ENCODE measurements at places on chromosomes 12 and 14.

DNA sequence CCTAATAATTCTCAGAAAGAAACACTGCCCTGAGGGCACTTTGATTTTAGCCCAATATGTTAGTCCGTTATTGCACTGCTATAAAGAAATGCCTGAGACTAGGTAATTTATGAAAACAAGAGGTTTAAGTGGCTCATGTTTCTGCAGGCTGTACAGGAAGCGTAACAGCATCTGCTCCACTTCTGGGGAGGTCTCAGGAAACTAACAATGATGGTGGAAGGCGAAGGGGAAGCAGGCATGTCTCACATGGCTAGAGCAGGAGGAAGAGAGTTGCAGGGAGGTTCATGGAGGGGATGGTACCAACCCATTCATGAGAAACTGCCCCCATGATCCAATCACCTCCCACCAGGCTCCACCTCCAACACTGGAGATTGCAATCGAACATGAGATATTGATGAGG lies 49.4 kb upstream of the RERG start:
- no peak for DNase-seq

GRCh38 chr14:93343266-93343665 lies 3.7 kb upstream of the COX8C start:
- DNase-seq = no peak

DNA sequence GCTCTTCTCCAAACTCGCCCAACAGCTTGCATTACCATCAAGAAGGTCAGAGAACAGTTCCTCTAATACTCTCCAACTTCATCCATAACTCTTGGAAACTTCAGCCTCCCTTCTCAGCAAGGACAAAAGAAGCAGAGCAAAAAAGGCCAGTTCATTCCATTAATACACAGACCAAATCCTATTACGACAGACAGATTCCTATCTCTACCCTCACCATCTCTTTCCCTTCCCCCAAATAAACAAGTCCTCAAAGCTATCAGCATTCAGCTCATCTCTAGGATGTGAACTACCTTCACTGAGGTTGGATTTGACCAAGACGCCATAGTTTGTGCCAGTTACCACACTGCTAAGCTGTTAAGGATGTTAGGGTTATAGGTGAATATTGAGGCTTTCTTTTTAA lies 25.2 kb downstream of the SINHCAF start:
- no peak for DNase-seq

- no peak for DNase-seq
These were observed 688 bp downstream of the ULK1 start for GRCh38 chr12:131894981-131895639.

GRCh38 chr14:57846596-57846995 lies 19.3 kb downstream of the SLC35F4 start:
- no peak for DNase-seq

DNA sequence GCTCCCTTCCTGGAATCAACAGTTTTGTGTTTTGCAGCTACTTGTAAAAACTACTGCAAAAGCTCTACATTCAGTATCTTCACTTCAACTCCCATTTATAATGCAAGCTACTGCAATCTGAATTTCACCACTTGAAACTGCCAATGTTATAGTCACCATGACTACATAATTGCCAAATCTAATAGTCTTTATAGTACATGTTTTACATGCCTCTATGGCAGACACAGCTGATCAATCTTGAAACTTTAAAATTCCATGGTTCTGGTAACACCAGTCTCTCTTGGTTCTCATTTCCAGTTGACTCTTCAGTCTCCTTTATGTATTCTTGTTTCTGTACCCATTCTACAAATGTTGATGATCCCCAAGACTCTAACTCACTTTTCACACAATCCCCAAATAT lies 185.9 kb downstream of the MED13L start:
- DNase-seq = no peak

- DNase-seq = peak; percentile 82
These were observed at the start of gene BBS10 for GRCh38 chr12:76348079-76348901. TSS of gene BBS10 (minus strand) at chr12:76348415. CDS start at chr12:76348358, 57 bp downstream.

GRCh38 chr12:31057671-31058070 lies 16.0 kb upstream of the DDX11 start:
- DNase-seq = no peak

DNA sequence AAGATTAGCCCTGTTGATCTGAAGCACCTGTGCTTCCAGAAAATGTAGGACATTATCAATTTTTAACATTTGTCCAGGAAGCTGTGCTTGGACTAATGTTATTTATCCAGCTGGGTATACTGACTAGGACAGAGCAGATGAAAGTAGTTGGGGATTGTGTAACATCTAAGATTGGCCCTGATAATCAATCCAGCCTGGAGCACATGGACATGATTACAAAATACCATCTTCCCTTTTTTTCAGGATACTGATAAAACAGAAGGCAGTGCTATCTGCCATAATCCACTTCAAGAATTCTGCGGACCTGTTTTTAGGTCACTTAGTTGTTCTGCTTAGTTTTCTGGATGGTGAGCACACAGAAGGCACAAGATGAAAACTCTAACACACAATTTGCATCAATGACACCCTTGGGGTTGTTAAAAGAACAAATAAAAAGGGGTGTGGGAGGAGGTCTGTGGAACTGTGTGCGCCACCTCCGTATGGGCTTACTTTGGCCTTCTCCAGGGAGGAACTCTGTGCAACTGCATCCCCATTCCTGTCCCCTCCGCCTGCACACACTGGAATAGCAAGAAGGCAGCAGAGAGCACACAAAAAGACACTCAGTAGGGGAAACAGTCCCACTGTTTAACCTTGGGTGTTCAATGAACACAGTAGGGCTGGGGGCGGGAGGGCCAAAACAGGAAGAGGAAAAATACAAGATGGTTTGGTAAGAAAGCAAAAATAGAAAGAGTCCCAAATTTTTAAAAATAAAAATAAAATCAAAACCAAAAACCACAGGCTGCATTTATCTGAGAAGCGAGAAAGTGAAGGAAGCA lies 31.1 kb upstream of the DUSP6 start:
- DNase-seq = no peak

DNA sequence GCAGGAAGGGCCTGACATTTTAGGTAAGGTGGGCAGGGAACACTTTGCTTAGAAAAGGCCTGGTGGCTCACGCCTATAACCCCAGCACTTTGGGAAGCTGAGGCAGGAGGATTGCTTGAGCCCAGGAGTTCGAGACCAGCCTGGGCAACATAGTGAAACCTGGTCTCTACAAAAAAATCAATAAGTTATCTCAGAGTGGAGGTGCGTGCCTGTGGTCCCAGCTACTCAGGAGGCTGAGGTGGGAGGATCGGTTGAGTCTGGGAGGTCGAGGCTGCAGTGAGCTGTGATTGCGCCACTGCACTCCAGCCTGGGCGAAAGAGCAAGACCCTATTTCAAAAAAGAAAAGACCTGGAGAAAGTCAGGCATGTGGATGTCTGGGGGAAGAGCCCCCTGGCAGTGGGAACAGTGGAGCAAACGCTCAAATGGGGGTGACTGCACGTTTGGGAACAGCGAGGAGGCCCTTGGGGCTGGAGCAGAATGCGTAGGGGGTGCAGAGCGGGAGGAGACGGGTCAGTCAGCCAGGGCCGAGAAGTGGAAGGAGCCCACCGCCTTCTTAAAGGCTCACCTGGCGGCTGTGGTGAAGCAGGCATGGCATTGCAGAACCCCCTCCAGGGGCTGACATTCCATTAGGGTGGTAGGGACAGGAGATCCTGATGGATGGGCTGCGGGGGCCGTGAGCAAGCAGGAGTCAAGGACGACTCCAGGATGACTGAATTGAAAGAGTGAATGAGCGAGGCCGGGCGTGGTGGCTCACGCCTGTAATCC lies 6.2 kb upstream of the KIF26A start:
- no peak for DNase-seq

- no peak for DNase-seq
These were observed 638.5 kb upstream of the FLRT2 start for GRCh38 chr14:84891404-84891803.

DNA sequence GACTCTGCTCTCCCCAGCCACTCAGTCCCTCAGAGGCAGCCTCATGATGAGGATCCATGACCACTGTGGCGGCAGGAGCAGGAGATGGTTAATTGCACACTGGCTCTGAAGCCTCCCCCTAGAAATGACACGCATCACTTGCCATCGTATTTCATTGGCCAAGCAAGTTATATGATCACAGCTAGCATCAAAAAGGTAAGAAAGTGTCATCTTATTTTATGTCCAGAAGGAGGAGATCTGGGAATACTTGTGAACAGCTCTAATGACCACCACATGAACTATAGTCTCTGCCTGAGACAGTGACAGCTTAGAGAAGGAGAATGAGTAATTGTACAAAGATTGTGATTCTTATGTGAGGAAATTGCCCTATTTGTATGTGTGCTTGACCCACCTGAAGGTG lies 363.4 kb downstream of the NUAK1 start:
- no peak for DNase-seq

DNA sequence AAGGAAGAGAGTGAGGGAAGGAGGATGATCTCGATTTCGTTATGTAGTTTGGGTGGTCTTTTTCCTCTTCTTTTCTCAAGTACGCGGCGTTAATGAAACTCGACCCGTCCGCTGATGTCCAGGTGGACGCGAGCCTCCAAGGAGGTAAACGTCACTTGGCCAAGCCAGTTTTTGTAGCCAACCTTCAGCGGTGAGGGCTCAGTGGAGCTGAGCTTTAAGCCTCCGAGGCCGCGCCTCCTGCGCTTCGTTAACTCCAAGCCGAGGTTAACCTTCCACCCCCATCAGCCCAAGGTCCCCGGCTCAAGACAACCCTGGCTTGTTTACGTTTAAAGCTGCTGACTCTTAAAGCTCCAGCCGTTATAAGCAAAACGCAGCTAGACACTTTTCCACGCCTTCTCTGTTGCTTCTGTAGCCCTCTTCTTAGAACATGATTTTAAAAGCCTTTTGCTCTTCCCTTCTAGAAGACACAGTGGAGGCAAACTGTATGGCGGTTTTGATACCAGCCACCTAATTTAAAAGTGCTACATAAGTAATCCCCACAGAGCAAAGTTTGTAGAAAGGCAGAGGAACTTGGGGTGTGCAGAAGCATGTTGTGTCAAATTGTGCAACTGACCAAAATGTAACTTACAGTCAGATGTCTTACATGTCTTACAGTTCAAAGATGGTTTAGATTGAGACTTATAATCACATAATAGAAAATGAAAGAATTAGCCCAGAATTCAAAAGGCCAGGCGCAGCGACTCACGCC lies 923 bp upstream of the ITPR2 start:
- peak; percentile 22 for DNase-seq

- DNase-seq = no peak
These were observed 391.8 kb upstream of the DCN start for GRCh38 chr12:91574391-91574790.

DNA sequence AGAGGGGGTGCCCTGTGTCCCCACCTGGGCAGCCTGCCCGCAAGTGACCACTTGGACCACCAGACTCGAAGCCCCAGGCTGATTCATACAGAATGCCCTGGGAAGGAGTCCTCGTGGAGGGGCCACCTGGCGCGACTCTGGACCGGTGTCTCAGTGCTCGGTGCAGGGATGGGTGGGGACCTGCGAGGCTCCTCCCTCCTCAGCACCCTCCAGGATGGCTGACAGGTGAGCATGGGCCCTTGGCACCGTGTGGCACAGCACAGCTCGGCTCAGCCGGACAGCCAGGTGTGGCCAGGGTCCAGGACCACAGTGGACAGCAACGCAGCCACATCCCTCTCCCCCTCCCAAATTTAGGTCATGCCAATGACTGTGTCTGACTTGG lies 44.5 kb downstream of the CCNK start:
- DNase-seq = no peak

DNA sequence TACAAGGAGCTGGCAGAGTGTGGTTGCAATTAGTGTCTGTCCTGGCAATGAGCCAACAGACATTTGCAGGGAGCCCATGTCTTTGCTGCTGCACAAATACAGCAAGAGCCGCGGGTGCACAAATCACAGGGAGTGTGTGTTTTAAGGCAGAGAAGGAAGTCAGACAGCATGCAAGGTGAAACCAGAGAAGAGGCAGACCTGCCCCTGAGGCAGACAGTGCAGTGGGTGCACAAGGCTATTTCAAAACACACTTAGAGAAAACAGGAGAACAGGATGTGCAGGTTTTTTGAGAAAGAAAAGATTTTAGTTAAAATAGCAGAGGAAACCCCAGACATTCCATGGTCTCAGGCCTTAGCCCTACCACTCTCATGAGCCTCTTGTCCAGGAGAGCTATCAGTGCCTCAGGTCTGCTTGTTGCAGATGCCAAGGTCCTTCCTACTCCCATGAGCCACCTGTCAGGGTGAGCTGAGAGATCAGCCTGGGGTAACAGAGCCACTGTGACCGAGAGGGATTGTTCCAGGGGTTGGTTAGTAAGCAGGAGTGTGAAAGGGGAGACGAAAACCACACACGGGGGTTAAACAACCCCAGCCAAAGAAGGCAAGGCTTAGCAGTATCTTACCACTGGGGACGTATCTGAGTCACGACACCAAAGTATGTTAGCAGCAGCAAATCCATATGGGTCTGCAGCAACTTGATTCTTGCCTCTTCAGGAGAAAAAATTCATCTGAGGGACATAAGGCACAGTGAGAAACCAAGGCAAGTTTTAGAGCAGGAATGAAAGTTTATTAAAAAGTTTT lies 78.1 kb downstream of the C14orf132 start:
- no peak for DNase-seq

DNA sequence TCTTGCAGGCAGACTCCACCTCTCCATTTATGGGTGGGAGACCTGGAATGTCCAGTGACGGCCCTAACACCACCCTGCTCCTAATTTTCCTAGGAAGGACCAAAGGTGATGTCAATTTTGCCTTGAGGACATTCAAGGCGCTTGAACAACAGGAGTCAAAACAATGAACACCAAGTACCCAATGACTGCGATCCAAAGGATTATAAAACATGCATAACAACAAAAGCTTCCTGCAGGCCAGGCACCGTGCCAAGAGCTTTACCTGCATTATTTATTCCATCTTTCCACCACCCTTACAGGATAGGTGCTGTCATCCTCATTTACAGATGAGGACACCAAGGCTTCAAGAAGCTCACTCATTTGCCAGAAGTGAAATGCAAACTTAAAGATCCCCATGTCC lies 15.2 kb upstream of the FOXN3 start:
- DNase-seq = no peak

DNA sequence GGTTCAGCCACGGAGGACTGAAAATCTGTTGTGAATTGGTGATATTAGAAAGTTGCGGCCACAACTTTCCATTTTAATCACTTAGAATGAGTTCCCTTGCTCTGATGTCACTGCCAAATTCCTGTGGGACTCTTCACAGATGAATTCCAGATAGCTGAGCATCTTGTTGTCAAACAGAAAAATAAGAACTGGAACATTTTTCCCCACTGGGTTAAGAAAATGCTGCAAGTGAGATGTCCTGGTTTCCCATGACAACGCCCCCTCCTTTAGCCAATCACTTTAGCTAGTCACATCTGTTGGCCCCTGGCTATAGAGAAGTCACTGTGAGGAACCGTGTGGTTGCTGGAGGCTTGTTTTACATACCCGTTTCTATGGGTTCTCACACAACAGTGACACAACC lies 135.9 kb downstream of the KTN1 start:
- DNase-seq = no peak

- no peak for DNase-seq
These were observed 79.6 kb downstream of the RPL10L start for GRCh38 chr14:46571970-46572369.

GRCh38 chr12:26112703-26113147 lies 12.1 kb downstream of the BHLHE41 start:
- DNase-seq = no peak

- DNase-seq = no peak
These were observed 36.1 kb downstream of the NCOR2 start for GRCh38 chr12:124531281-124531745.

- no peak for DNase-seq
These were observed 499 bp downstream of the RNASE4 start for GRCh38 chr14:20684662-20685456.
